Vagina (tissue), 2 donors: ENCODE measurements at places on chromosomes 4 and X. TPM values are rescaled to one million over a fixed set of nuclear protein-coding genes. Genes with fewer than 3 reads are reported as not detected.

DNA sequence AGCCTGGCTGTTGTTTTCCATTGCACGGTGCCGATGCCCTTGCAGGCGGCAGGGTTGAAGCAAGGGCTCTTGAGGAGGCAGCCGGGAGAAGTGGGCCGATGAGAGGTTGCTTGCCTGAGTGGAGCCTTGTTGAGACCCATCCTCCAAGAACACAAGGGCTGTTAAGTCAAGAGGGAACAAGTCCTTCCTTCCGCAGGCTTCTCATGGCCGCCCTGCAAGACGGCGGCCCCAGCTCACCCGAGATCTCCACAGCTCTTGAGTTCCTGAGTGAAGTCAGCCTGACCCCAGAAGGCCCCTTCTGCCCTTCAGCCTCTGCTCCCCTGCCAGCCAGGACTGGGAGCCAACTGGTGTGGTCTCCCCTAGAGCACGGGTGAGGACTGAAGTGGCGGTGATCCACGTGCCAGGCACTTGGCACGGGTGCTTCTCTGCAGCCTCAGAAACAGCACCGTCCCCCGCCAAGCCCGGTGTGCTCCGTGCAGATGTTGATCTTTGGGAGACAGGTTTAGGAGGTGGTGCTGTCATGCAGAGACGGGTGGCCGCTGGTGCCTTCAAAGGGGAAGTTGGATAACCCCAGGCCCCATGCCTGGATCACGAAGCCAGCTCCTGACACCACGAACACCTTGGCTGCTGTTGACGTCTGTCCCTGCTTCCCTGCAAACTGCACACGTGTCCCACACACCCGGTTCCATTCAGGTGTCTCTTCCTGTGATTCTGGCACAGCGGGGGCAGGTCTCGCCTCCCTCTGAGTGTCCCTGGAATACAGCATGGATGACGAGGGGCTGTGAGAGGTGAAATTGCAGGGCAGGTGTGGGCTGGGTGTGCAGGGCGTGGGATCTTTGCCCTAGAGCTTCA is 164.4 kb upstream of the PSAPL1 start:
- peaks cover 3% of the 10 kb centered on the region for H3K27me3 ChIP-seq
- no peak overlapping the region for H3K27ac ChIP-seq
- DNase-seq, result no peak
- peaks cover 5% of the 10 kb centered on the region for H3K4me1 ChIP-seq

- no peaks in the 10 kb centered on the region for H3K27me3 ChIP-seq
- no peak overlapping the region for H3K27ac ChIP-seq
- H3K4me3 ChIP-seq, result no peak overlapping the region
These were observed 60.5 kb upstream of the ADAMTS3 start for GRCh38 chr4:72629540-72629939.

DNA sequence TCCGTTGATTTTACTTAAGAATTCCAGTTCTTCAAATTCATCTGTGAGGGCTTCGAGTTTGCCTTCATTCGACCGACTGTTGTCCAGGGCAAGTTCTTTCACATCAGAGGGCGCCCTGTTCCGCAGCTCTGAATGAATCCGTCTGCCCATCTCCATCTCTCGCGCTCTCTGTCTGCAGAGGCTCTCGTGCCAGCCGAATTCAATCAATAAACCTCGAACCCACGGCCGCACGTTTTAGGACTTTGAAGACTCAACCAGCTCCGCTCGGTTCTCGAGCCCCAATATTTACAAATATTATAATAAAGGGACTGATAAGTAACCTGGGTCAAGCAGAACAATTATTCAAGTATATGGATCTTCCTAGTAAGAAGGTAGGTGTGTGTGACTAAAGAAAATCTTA is 556.4 kb upstream of the SMIM31 start:
- H3K4me1 ChIP-seq, result no peaks in the 10 kb centered on the region
- H3K27ac ChIP-seq, result no peak overlapping the region
- H3K27me3 ChIP-seq, result no peaks in the 10 kb centered on the region
- DNase-seq, result no peak

DNA sequence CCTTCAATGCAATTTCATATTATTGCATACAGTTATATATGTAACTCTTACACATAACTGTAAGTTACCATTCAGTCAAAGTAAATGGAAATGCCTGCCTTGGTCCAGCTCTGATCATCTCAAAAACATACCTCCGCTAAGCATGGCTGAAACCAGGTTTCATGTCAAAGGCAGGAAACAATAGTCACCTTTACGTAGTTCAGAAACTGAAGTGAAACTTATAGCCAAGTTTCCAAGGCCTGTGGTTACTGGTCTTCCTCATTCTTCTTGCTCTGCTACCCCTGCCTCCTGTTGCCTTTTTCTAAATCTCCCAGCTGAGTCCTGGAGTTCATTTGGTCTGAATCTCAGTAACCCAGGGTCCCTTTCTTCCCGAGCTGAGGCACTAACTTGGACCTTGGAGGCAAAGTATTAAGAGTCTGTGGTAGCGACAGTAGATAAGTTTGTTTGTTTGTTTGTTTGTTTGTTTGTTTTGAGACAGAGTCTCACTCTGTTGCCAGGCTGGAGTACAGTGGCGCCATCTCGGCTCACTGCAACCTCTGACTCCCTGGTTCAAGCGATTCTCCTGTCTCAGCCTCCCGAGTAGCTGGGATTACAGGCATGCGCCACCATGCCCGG is 30.8 kb downstream of the DAPP1 start:
- no peaks in the 10 kb centered on the region for H3K36me3 ChIP-seq
- no peak overlapping the region for H3K4me3 ChIP-seq
- H3K4me1 ChIP-seq, result no peaks in the 10 kb centered on the region
- DNase-seq, result no peak

- peaks cover 6% of the 10 kb centered on the region for H3K4me1 ChIP-seq
- H3K27ac ChIP-seq, result no peak overlapping the region
- H3K27me3 ChIP-seq, result no peaks in the 10 kb centered on the region
- no peaks in the 10 kb centered on the region for H3K36me3 ChIP-seq
- no peak overlapping the region for H3K4me3 ChIP-seq
These were observed 97.6 kb downstream of the CPE start for GRCh38 chr4:165476214-165477098.

The OR13H1 gene
- total RNA-seq, result not detected

- H3K4me1 ChIP-seq, result no peaks in the 10 kb centered on the region
- no peak overlapping the region for H3K27ac ChIP-seq
These were observed 38.9 kb upstream of the PHEX start for GRCh38 chrX:21993265-21993664.

DNA sequence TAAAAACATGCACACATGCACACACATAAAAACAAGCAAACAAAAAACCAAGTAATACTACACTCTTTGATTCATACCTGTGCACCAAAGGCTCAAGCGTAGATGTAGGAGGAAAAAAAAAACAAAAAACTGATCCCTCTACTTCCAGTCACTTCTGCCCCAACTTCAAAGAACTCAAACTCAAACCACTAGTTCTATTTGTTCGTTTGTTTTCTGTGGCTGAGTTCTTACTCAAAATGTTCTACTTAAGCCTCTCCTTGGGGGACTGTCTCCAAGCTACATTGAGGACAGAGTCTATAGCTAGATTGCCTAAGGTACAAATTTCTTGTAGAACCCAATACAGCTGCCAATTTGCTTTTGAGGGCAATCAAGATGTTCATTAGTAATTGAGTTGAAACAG is 171.0 kb upstream of the ATOH1 start:
- H3K4me1 ChIP-seq, result no peaks in the 10 kb centered on the region
- no peak for DNase-seq
- no peak overlapping the region for H3K4me3 ChIP-seq
- H3K36me3 ChIP-seq, result no peaks in the 10 kb centered on the region
- no peaks in the 10 kb centered on the region for H3K27me3 ChIP-seq

- H3K4me3 ChIP-seq, result no peak overlapping the region
- H3K27ac ChIP-seq, result no peak overlapping the region
- no peaks in the 10 kb centered on the region for H3K36me3 ChIP-seq
- H3K4me1 ChIP-seq, result no peaks in the 10 kb centered on the region
- no peaks in the 10 kb centered on the region for H3K27me3 ChIP-seq
These were observed 28.0 kb downstream of the PDHA2 start for GRCh38 chr4:95867919-95868318.

The ASMT gene
- total RNA-seq, result not detected

The WNK3 gene
- total RNA-seq, result 2.0 TPM

DNA sequence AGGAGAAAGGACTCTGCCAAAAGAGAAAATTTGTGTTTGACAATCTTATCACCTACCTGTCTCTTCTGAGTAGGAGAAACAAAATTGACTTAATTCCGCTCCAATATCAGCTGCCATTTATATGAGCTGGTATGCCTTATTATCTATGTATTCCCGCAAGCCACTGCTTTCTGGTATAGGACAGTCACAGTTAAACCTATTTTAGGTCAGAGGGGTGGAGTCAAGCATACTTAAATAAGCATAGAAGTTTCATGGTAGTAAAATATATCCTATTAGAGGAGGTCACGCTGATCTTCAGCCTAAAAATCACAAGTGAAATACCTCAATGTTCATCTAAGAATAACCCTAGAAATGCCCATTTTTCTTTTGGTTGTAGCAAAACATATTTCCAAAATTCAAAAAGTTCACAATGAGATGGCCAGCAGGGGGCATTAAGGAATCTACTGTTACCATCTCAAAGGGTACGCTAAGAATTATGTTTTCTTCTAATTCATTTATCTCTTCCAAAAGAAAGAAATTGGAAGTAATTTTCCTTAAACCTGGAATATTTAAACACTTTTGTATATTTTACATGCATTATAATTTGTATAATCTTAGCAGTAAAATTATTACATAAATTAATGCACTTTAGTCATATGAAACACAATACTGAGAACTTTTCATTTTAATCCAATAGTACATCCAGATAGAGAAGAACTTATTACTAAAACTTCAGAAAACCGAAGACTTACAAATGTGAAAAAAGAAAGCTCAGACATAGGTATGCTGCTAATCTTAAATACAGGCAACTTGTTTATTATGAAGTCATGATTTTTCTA is 10.5 kb downstream of the PPAT start:
- no peak overlapping the region for H3K27ac ChIP-seq
- DNase-seq, result no peak
- H3K4me3 ChIP-seq, result no peak overlapping the region
- H3K36me3 ChIP-seq, result no peaks in the 10 kb centered on the region
